ENCODE measurements at places on chromosomes 5 and 9. TPM values are rescaled to one million over a fixed set of nuclear protein-coding genes. Genes with fewer than 3 reads are reported as not detected.
A peak's percentile ranks its signal among the peaks of the same experiment; 100 is the strongest.

- no peaks in the 10 kb centered on the region for H3K4me1 ChIP-seq
- H3K27me3 ChIP-seq: no peaks in the 10 kb centered on the region
- H3K4me3 ChIP-seq: no peak overlapping the region
These were observed 559.1 kb upstream of the TRPC7 start for GRCh38 chr5:136924490-136924889.

PCDHAC2 gene
- total RNA-seq: not detected

AP3B1 gene
- total RNA-seq: 50.4 TPM

GRCh38 chr5:95026718-95027117 is 258.2 kb downstream of the MCTP1 start:
- no peak overlapping the region for H3K27ac ChIP-seq
- no peak for DNase-seq
- no peaks in the 10 kb centered on the region for H3K36me3 ChIP-seq
- no peaks in the 10 kb centered on the region for H3K4me1 ChIP-seq
- no peak overlapping the region for H3K4me3 ChIP-seq

DNA sequence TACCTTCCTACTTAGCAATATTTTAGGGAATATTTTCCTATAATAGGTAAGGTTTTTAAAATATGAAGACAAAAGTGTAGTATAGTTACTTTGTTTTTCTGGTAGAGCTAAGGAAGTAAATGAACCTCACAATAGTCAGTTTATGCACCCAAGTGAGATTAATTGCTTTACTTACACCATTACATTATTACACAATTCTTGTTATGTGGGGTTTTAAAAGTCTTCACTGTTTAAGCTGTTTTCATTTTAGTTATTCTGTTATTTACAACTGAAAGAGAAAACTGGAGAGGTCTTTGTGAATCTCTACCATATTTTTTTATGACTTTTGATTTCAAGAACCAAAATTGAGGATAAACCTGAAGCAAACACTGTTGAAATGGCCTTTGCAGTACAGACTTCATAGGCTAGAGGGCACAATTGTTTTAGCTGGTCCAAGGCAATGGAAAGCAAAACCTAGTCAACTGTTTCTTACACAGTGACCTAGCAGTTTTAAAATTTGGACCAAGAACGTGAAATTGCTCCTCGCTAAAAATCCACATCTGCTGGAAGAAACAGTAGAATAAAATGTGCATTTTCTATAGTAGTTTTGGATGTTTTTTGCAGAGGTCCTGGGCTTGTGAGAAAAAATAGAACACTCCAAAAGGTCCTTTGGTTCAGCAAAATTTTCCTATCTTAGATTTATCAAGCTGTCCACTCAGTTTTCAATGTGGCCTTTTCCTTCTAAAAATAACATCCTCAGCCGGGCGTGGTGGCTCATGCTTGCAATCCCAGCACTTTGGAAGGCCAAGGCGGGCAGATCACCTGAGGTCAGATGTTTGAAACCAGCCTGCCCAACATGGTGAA is 66.4 kb upstream of the FER start:
- H3K36me3 ChIP-seq: no peaks in the 10 kb centered on the region
- peak overlapping the region; percentile 56 for H3K4me3 ChIP-seq
- H3K4me1 ChIP-seq: peaks cover 3% of the 10 kb centered on the region
- DNase-seq: no peak
- peak overlapping the region; percentile 56 for H3K27ac ChIP-seq
- no peaks in the 10 kb centered on the region for H3K27me3 ChIP-seq

Data from thoracic aorta (tissue), 2 donors.